ENCODE measurements at places on chromosomes 6 and 20.

GRCh38 chr20:51303731-51304670 is 238.5 kb downstream of the NFATC2 start:
- DNase-seq = no peak

DNA sequence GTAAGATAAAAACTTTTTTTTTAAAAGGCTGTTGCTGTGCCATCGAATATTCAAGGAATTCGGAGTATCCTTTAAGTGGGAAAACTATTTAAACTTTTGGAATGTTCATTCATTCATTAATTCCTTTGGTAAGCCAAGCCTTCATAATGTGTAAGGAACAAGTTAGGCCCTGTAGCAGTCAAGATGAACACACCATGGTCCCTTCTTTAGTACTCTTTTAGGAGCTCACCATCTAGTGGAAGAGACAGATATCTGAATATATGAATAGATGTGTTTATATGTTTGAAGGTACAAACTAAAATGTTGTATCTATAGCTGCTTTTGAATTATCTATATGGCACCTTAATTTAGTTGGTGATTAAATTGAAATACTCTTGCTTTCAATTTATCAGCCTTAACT is 5.8 kb downstream of the SPO11 start:
- DNase-seq = no peak

DNA sequence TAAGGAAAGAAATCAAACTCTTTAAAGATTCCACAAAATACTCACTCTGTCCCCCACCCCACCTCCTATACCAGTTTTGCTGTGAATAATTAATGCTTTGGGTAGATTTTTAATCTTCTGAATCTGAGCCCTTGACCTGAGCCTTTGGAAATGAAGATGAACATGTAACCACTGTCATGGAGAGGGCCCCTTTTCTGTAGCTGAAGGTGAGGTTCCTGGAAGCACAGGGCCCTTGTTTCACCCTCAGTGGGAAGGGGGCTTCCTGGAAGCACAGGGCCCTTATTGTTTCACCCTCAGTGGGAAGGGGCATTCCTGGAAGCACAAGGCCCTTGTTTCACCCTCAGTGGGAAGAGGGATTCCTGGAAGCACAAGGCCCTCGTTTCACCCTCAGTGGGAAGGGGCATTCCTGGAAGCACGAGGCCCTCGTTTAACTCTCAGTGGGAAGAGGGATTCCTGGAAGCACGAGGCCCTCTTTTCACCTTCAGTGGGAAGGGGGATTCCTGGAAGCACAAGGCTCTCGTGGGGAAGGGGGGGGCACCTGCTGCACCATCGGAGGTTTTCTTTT is 75.7 kb downstream of the DACT2 start:
- no peak for DNase-seq

DNA sequence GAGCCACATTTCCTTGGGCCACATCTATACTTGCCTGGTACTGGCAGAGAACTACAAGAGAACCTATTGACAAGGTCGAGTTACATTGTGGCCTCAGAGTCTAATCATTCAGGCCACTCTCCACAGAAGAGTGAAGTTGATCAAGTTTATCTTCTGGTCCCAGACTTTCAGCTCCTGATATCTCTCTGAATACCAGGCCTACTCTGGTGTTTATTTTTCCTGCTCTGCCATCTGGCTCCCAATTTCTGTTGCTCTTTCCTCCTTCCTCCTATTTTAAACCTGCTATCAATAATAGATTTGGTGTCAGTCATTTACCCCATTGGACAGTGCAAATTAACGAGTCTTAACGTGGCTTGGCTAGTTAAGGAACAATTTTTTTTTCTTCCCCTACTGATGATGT is 46.6 kb downstream of the SCGN start:
- DNase-seq = no peak

DNA sequence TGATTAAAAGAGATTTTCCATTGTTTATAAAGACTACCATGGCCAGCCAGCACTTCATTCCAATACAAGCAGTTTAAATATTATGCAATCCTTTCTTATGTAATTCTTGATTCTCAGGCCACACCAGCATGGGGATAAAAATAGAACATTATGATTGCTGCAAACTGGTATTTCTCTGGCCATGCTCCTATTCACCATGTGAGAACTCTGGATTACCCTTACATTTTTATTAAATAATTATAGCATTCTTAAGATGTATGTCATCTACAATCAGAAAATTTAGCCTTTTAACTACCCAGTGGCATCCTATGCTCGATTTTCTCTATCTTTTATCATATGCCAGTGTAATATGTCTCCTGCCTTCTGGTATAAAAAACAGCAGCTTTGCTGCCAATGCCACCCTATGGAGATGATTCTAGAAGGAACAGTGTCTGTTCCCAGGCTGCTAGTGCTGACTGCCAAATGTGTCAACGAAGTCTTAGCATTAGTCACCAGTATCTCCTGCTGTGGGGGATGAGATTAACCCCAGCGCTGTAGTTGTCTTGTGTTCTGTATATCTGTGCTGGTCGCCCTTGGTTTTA is 501.4 kb downstream of the BCKDHB start:
- no peak for DNase-seq

DNA sequence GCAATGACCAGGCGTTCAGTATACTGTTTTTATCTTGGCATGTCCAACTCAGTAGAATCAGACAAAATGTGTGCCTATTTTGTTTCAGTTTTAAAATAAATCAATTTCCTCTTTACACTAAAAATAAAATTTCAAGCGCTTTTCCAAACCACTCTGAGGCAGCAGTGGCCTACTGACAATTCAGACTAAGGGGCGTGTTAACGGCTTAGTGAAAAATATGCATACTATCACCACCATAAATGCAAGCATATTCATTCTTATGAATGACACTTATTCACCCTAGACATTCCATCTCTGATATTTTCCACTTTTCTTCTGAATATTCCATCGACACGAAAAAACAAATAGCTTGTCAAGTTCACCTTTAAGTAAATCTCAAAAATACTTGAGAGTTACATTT is 7.5 kb downstream of the TBX18 start:
- DNase-seq = no peak

- DNase-seq = no peak
Observed at GRCh38 chr6:4802312-4802935, 26.2 kb downstream of the CDYL start.

GRCh38 chr6:39835821-39836295 is 43.7 kb downstream of the DAAM2 start:
- DNase-seq = no peak

Measured in neural crest cell (in vitro differentiated cells).